NCI-H1436 treated with DMSO at 0.1 percent for 48 hours (cell line): ENCODE measurements at places on chromosomes 2 and 18.

DNA sequence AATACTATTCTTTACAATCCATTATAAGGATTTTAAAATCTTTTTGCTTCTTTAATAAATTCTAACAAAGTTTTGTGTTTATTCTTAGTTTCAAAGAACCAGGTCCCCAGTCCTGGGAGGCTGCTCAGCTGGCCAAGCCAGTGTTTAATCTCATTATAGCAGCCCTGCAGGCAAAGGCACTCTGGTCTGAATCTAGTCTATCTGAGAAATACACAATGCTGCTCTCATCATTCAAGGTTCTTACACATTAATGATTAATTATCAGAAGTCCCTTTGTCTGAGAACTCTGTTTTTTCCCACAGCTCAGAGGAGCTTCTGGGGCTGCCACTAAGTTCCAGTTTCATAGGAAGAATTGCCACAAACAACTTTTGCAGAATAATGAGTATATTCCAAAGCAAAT is 27.7 kb downstream of the KCTD18 start:
- DNase-seq = no peak

DNA sequence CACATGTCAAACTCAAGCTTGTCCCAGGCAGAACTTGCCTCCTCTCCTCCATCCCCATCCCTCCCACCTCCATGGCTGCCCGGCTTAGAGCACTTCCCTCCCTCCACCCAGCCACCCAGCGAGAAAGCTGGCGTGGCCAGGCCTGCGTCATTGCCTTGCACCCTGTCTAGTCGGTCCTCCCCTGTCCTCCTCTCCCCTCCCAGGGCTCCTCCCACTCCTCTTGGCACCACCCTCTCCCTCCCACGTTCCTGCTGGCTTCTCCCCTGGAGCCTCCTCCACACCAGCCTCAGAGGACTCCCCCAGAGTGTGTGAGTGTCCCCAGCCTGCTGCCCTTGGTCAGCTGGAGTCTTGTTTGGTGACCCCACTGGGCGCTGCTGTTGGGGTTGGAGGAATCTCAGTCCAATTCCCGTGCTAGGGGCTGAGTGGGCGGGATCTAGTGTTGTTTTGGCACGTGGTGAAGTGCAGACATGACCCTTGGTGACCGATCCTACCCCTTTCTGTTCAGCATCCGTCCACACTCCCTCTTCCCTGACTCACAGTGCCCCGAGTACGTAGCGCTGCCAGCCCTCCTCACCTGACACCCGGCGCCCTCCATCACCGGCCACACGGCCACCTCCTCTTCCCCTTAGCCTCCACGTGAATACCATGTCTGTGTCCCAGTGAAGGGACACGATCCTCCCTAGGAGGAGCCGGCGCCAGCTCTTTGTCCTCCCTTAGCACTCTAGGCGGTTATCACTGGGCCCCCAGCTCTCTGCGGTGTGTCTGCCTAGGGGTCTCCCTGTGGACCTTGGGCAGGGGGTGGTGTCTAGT is 41.4 kb downstream of the ATP6V1C2 start:
- no peak for DNase-seq

DNA sequence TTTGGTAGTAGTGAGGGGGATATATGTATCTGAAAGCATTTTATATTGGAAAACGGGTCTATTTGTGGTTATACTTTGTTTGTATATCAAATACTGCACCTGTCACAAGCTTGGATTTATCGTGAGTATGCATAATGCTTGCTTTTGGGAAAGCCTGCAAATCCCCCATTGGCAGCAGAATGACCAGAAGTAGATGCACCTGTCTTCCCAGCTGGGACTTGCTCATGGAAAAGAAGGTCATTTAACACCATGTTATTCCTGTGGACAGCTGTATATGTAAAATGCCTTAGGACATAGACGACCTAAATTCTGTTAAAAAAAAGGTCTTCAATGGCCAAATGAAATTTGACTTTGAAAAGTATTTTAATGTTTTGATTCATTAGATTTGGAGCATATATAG is 599.4 kb downstream of the XIRP2 start:
- no peak for DNase-seq

DNA sequence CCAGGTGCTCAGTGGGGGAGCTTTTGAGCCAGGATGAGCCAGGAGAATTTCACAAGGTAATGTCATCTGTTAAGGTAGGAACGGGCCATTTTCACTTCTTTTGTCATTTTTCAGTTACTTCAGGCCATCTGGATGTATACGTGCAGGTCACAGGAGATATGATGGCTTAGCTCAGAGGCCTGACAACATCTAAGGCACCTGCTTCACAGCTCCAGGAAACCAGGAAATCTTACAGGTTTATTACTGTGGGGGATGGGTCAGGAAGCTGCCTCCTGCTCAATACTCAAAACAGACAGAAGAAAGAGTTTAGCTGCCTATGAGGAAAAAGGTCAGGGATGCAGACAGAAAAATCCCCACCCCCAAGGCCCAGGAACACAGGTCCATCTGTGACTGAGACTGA is 364.3 kb upstream of the LRP1B start:
- no peak for DNase-seq

DNA sequence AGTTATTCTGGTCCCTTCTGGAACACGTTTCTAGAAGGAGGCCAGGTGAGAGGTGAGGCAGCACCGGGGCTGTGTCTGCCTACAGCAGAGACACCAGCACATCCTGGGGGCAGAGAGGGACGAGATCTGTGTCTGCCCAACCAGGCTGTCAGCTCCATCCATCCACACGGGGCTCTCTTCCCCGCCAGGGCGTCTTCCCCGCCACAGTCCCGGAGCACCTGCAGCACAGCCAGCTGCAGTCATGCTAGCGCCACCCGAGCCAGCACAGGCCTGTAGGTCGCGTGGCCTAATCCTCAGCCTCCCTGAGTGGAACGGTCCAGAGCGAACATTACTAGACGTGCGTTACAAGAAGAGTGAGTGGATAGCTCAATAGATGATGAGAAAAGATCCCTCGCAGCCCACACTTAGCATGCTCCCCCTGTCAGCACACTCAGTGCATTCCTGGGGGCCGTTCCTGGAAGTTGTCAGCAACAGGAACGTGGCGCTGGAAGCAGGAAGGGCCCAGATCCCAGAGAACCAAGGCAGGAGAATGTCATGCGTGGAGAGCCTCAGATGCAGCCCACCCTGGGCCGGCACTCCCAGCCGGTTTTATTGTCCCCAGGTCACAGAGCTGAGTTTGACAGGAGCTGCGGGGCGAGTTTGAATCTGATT is 179.0 kb downstream of the TWIST2 start:
- no peak for DNase-seq

GRCh38 chr2:57399057-57399456 is 647.5 kb upstream of the VRK2 start:
- no peak for DNase-seq

- DNase-seq = no peak
Measured at GRCh38 chr18:77894060-77894459, 644.4 kb downstream of the GALR1 start.

DNA sequence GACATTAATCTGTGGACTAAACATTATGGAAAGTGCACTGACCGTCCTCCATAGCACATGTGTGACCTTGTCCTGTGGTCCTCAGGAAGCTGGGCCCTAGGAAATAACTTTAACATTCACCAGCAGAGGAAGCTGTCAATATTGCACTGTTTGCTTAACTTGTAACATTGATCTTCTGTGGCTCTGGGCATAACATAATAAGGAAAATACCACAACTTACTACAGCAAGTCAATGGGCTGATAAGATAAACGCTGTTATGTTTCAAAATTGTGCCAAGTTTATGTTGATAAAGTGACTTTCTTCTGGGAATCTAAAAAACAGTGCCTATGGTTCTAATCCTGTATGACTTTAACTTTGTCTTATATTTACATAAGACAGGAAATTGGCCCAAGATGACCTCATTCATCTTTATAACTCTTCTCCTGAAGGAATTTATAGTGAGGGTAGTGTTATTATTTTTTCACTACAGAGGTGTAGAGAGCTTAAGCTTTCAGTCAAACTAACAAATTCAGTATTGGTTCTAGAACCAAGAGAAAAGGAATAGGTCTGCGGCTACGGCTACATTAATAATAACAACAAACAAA is 113.7 kb upstream of the MAP4K3 start:
- no peak for DNase-seq

- no peak for DNase-seq
Measured at GRCh38 chr18:43710135-43710534, 432.8 kb upstream of the SYT4 start.

GRCh38 chr2:177639262-177639914 is 246.8 kb downstream of the AGPS start:
- no peak for DNase-seq

DNA sequence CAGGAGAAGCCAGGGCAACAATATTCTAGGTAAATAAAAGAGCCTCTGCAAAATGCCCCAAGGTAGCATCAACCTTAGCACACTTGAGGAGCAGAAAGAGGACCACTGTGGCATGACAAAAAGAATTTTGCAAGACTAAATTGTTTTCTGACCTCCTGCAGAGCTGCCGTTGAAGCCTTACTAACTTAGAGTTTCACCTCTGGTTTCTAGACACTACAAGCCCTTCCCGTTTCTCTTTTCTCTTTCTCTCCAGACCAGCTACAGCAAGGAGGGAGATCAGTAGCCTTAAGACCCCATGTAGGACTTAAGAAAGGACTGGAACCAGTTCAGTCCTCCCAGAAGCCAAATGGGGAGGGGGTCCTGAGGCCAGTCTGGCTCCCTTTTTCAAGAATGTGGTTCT is 73.3 kb upstream of the SP3 start:
- no peak for DNase-seq

DNA sequence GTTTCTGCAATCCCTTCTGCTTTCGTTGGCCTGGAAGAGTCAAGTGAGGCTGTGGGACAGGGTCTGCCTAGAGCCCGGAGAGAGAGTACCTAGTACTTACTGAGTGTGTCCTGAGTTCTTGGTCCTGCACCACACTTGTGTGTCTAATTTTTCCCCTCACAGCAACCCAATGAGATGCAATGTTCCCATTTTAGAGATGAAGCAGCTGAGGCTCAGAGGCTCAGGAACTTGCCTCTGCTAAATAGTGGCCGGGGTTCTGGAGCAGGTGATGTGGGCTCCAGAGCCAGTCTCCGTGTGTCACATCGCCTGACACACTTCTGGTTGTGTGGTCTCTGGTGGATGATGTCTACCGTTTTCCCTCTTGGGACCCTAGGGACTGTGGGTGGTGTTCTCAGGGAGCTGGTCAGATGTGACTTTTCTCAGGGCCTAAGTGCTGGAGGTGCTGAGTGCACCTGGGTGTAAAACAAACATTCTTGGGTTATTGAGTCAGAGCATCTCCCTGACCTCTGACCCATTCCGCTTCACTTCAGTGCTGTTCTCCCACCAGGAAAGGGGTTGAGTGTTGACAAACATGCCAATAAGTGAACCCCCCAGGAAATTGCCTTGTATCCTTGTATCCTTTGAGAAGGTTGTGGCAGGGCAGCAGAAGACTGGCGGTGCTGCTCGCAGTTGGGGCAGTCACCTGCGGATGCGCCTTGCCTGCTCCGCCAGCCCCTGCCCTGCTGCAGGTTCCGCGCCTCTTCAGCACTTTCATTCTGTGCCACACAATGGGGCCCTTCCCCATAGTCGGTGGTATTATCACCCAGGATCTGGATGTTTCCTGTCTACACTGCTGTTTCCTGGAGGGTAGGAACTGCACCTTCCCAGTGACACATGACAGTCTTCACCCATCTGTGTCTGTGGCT is 32.1 kb downstream of the HK2 start:
- DNase-seq = no peak

- DNase-seq = no peak
Measured at GRCh38 chr2:44444881-44445280, 83.1 kb downstream of the CAMKMT start.

GRCh38 chr18:24273596-24273995 is 124.0 kb downstream of the OSBPL1A start:
- no peak for DNase-seq

DNA sequence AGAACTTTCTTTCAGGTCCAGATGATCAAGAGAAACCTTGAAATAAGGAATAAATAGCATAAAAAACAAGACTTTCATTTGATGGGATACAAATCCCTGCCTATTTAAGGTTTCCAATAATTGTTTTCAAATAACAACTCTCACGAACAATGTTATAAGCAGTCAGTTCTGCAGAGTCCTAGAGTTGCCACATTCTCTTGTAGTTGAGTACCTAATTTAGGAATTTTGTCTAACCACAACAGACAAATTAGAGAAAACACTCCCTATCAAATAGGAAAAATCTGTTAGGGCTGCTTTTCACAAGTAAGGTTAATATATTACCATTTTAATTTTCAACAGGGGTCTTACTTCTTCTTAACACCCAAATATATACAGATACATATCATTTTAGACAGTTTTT is 130.1 kb upstream of the CDH20 start:
- DNase-seq = no peak

DNA sequence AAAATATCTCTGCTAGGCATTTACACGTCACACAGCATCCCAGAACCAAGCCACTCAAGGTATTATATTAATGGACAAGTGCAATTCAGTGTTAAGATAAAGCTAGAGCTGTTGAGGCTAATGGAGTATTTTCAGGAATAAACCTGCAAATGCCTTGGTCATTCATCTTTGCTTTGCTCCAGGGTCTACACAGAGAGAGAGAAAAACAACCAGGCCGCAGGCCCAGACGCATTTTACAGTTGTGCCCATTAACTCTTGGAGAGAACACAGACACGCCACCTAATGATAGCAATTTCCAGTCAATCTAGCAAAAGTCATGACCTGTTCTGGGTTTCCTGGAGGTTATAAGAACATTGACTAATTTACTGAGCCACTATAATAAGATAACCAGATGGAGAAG is 829.3 kb downstream of the LRRTM4 start:
- DNase-seq = no peak

- DNase-seq = no peak
Measured at GRCh38 chr2:191957996-191958860, 111.3 kb upstream of the CAVIN2 start.

GRCh38 chr2:39007875-39008504 is 112.9 kb downstream of the SOS1 start:
- no peak for DNase-seq

DNA sequence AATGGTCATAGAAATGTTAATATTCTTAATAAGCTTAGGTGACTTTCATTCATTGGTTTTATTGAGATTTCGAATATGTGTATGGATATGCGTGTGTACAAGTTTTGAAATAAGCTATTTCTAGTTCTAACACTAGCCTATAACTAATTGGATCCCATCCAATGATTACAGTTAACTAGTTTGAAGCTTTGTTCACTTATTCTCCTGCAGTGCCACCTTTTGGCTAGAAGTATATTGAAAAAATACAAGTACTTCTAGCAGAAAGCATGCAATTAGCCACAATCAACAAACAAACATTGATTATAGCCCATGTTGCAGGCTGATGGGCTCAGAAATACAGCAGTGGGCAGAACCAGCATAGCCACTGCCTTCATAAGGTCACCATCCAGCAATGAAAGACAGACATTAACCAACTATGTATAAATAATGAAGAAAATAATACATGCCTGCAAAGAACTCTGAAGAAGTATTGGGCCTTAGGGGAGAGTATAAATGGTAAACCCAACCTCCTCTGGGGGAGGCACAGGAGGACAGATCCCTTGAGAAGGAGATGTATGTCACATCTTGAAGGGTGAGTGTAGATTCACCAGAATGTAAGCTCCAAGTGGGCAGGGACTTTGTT is 5.1 kb upstream of the PIEZO2 start:
- DNase-seq = no peak
